ENCODE measurements at places on chromosomes 6 and 20.

DNA sequence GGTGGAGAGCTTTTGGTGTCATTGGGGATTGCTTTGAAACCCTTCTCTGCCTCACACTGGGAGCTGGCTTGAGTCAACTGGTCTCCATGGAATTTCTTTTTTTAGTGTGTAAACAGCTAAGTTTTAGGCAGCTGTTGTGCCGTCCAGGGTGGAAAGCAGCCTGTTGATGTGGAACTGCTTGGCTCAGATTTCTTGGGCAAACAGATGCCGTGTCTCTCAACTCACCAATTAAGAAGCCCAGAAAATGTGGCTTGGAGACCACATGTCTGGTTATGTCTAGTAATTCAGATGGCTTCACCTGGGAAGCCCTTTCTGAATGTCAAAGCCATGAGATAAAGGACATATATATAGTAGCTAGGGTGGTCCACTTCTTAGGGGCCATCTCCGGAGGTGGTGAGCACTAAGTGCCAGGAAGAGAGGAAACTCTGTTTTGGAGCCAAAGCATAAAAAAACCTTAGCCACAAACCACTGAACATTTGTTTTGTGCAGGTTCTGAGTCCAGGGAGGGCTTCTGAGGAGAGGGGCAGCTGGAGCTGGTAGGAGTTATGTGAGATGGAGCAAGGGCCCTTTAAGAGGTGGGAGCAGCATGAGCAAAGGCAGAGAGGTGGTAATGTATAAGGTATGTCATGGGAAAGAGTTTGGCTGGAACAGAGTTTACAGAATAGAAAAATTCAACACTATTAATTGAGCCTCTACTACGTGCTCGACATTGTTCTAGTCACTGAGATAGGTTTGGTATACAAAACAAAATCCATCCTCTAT, 31.2 kb downstream of the SRSF3 start:
- DNase-seq, result no peak

DNA sequence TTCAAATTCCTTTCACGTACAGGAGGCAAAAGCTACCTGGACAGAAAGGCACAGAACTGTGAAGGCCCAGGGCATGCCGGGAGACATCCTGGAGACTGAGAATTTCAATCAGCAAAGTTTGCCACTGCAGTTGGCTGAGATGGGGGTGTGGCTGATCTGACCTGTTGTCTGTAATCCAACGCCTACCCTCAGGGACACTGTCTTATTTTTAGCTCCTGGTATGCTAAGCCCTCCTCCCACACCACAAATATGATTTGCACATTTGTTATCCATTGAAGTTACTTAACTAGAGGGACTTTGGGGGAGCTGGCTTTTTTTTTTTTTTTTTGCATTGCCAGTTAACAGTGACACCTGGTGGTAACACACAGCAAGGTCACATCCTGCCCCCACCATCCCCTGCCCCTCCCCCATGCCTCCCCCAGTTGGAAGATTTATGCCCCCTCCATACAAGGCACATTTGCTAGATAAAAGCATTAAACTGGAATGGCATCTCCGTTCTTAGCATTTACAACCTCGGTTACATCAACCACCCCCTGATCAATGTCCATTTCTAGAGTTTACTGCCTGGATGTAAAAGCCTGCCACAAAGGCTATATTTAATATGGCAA, 40.4 kb downstream of the TTI1 start:
- DNase-seq, result no peak

GRCh38 chr6:156017838-156018237, 562.2 kb upstream of the NOX3 start:
- no peak for DNase-seq

DNA sequence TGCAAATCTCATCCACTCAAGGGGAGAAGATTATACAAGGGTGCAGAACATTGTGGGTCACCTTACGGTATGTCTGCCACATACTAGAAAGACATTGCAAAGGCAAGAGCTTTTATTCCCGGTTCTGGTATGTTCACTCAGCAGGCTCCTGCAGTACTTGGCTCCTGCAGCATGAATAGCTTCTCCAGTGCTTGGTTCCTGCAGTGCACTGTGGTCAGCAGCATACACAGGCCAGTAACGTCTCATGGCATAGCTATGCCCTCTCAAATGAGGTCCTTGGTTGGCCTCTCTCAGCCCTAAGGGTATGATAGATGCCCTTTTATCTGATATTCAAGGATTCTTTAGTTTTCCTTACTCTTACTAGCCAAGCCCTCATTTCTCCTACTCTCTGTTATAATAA, 12.6 kb downstream of the TCP11 start:
- DNase-seq, result no peak

DNA sequence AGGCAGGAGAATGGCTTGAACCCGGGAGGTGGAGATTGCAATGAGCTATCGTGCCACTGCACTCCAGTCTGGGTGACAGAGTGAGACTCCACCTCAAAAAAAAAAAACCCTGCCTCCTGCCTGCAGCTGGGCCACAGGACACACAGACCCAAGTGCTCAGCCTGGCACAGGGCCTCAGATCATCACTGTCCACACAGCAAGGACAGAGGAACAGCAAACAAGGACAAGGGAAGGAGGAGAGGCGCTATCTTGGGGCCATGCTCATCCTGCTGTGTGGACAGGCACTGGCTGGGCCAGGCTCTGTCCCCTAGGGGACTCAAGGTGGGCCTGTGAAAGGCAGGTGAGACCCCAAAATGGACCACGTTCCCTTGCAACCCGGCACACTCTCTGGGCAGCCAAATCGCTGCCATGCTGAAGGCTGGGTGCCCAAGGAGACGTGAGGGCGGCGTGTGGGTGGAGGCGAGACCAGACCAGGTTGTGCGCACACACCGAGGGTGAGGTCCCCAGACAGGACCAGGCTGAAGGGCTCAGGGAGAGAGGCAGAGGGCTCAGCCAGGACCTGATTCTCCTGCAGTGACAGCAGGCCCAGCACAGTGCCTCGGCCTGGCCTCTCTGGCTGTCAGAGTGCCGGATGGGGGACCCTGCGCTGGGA, 9.1 kb downstream of the UCKL1 start:
- no peak for DNase-seq

DNA sequence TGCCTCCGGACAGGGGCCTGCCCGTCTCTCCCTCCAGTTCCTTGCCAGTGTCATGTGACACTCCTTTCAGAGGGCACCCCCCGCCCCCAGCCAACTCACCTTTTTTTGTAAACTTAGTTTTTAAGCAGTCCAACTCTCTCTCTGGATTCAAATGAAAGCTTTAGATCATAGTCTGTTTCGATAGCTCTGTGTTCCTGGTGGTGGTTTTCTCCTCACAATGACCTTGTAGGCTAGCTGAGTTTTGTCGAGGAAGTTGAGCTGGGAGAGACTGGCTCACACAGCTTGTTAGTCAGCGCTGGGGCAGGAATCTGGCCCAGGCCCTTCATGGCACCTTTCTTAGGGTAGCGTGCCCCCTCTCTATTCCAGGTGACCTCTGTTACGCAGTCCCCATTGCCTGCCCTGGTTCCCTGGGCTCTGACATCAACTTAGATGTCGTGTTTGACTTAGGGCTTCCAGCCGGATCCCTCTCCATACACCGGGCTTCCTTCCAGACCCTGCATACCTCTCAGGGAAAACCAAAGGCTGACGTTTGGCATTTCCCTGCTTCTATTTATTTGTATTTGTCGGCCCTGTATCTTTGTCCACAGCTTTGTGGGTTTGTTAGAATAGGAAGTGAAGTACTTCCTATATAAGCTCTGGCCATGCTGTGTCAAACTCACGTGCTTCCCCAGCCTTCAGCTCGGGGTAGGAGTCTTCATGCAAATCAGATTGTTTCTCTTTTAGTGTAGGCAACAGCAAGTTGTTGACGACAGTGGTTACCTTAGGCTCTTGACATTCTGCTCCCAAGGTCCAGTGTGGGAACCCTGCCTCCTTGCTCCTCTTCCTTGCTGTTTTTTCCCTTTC, 12.7 kb downstream of the IGF2R start:
- no peak for DNase-seq
